Stimulated activated CD4-positive, alpha-beta T cell treated with anti-CD3 and anti-CD28 coated beads, Interleukin-15, amount 100 ng/mL, for 24 hours (primary cell): ENCODE measurements at places on chromosomes 1 and 21.

GRCh38 chr1:89898695-89899470, 78.1 kb downstream of the LRRC8D start:
- no peak for DNase-seq

DNA sequence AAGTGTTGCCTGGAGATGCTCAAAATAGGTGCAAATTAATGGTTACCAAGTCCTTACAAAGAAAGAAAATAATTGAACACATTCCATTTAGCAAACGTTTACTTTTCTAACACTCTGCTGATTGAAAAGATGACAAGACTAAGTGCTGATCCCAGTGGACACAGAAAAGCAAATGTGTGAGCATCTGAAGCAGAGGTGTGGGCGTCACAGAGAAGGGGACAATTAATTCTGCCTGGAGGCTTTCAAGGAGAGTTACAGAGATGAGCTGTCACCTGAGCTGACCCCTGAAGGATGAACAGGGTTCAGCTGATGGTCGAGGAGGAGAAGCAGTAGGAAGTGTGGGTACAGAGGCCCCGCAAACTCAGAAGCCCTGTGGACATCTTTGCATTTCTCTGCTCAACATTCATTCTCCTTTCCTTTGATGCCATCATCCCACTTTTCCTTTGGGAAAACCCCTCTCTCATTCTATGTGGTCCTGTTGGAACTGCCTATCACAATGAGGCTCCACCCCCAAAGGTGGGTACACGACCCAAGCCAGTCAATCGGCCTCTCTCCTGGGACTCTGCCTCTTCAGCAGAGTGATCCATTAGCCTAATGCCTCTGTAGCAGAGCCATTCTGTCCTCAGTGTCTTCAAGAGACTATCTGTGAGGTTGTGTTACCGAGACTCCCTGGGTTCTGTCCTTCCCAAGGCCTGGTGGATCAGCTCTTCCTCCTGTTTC, 17.2 kb upstream of the PLA2G2E start:
- no peak for DNase-seq

DNA sequence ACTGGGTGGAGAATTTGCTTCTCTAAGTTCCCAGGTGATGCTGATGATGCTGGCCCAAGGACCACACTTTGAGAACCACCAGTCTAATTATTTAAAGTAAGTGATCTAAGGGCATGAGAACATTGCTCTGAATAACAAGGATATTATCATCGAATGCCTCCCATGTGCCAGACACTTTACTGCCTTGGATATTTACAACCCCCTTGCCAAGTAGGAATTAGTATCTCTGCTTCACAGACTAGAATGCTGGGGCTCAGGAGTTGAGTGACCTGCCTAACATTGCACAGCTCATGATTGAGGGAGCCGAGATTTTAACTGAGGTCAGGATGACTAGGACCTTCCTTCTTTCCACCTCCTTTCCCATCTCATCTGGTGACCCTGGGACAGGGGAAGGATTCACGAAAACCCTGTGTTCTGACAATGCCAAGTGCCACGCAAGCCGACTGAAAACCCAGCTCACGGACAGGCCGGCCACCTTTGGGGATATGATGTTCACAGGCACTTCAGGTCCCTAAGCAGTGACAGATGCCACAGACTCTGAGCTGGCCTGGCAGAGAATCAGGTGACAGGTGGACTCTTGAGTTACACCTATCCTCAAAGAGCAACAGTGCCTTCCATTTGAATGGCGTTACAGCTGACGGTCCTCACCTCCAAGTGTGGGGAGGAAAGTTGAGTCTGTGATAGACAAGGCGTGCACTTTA, 230.7 kb downstream of the TOMM20 start:
- no peak for DNase-seq

DNA sequence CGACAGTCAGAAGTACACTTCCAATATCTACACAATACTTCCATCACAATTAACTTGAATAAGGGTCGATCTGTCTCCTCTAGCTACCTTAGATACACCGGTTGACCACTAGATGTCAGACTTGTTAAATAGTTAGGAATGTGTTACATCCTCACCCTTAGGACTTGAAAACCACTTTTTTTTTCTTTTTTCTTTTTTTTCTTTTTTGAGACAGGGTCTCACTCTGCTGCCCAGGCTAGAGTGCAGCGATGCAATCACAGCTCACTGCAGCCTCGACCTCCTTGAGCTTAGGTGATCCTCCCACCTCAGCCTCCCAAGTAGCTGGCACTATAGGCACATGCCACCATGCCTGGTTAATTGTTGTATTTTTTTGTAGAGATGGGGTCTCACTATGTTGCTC, 120.4 kb upstream of the GREM2 start:
- DNase-seq, result no peak

DNA sequence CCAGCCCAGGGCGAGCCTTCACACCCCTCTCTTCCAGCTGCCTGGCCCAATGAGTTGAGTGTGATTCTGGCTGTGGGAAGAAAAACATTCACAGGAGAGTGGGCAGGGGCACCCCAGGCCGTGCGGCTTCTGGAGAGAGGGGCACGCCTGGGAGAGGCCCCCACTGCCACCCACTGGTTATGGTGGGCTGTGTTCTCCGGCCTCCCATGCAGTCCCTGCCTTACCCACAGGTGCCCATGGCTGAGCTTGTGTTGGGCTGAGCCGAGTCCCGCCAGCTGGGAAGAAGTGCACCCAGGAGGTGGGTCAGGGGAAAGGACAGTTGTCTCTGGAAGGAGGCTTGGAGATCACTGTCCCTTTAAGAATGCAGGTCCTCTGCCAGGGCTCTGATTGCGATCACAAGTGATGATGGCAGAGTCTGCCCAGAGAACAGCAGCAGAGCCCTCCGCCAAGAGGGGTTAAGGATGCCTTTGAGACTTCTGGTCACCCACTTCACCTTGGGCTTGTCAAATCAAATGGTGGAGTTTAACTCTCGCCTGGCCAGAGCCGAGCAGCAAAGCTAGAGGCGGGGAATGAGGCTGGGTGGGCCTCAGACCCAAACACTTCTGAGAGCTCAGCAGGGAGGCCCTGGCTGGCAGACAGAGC, 124.7 kb upstream of the ARHGEF16 start:
- DNase-seq, result no peak

- DNase-seq, result no peak
These were observed 30.0 kb downstream of the XCL2 start for GRCh38 chr1:168513656-168514404.

DNA sequence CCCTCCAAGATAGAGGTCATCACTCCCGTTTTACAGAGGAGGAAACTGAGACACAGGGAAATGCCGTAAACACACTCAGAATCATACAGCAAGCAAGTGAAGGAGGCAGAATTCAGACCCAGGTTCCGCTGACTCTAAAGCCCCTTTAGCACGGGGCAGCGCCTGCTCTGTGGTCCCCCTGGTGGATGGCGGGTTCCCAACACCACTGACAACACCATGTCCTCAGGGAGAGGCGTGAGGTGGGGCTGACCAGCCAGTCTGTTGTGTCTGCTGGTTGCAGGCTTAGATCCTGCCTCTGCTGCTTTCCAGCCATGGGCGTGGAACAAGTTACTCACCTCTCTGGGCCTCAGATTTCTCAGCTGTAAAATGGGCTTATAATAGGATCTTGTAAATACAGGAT, 617.3 kb downstream of the MATN1 start:
- DNase-seq, result peak; percentile 20

DNA sequence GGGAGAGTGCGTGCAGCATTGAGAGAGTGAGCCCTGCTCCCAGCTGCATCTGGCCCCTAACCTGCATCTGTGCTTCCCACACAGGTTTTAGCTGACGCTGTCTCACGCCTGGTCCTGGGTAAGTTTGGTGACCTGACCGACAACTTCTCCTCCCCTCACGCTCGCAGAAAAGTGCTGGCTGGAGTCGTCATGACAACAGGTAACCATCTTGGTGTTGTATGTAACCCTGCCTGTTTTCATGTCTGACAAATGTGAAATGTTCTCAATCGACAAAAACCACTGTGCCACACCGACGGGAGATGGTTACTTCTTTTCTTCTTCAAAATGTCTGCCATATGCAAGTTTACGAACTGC, 105.8 kb downstream of the ADARB1 start:
- no peak for DNase-seq

DNA sequence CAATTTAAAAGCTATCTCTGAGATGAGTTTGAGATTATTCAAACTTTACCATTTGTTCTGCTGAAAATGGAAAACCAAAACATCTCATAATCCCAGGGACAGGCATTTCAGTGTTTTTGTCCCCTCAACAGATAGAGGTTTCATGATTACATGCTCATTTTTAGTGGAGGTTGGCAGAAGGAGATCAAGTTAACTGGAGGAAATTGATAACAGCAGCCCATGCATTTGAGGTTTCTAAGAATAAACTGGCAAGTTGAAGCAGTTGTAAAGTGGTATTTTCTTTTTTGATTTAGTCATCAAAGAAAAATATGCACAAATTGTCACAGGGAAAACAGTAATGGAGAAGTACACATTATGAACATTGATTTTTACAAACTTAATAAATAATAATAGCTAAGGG, 205.8 kb downstream of the PLA2G4A start:
- DNase-seq, result no peak

GRCh38 chr21:34908419-34909055, 140.6 kb downstream of the RUNX1 start:
- no peak for DNase-seq

DNA sequence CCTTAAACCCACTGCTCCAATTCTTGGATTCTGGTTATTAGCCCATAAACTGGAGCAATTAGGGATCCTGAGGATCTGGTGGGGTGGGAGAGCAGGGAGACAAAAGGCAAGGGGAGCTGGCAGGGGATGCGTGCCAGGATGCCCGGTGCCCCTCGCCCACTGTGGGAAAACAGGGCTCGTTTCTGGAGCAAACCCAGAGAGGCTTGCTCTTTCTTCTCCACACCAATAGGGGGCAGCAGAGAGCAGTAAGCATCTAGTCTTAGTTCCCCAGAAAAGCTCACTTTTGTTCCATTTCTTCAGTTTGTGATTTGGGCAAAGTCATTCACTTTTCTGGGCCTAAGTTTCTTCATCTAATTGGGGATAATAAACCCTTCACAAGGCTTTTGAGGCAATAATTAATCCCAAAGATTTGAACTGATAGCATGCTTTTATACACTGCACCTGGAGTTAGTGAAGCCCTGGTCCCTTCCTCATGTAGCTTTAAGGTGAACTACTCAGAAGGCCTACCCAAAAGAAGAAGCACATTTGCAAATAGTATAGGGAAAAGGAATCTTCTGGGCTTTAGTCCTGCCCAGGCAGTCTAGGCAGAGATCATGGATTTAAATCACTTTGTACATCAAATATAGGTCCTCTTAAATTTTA, 160.6 kb upstream of the USP24 start:
- peak; percentile 42 for DNase-seq

- DNase-seq, result no peak
These were observed 17.0 kb downstream of the HLCS start for GRCh38 chr21:36949171-36950141.

GRCh38 chr1:171769171-171769570, 12.3 kb upstream of the METTL13 start:
- no peak for DNase-seq

DNA sequence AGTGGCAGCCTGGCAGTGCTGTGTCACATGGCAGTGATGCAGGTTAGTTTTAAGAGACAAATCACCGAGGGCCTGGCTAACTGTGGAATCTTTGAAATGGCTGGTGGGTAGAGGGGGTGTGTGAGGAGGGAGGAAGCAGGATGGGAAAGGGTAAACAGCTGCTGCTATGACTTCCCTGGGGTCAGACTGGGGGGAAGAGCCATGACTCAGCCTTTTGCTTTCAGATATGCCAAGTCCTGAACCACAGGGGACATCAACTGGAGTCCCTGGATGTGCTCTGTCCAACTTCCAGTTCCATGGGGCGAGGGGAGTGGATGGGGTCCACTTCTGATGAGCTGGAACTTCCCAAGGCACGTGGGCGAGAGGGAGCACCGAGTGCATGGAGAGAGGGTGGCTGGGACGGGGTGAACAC, 121.1 kb upstream of the ADAR start:
- DNase-seq, result no peak
